ENCODE measurements at places on chromosomes 12 and 14.

DNA sequence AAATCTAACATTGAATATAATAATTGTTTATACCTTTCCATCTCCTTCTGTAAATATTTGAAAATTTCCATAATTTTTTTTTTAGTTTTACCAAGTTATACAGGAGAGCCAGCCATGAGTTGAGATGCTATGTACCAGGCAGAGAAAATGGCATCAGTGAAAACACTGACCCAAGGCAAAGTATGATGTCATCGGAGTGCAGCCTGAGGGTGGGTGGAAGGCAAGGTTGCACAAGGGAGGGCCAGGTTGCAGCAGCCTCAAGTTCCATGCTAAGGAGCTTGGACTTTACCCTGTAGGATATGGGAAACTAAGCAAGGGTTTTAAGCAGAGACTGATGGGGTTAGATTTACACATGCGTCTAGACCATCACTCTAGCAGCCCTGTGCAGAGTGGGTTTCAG lies 441.1 kb downstream of the BCAT1 start:
- DNase-seq: no peak

DNA sequence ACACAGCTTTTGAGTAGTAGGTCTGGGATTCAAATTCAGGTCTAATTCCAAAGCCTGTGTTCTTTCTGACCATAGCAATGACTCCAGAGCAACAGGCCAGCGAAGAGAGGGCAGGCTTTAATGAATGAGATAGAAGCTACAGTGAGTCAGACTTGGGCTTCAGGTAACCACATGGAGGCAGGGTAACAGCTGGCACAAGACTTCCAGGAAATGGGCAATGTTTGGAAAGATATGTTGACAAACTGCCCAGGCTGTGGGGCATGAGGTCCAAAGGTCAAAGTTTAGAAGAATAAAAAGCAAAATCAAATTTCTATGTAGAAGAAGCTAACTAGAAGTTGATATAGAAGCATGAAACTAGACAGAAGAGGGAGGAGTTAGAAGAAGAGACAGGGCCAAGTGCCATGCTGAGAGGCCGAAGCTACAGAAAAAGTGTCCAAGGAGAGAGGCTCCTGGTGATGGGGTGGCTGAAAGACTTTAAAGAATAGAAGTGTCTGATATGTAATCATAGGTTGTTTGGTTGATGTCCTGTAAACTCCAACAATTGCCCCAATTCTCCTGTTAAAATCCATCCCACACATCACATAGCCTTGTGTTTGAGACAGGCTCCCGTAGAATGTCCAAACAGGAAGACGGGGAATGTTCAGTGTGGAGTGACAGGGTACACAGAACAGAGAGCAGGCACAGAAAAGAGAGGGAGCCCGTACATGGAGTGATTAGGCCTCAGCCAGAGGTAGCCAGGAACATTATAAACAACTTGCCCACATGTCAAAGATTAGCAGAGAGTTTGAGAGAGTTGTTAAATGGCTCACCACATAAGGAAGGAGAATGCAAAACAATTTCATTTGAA lies 384.7 kb downstream of the CCDC91 start:
- DNase-seq: no peak

DNA sequence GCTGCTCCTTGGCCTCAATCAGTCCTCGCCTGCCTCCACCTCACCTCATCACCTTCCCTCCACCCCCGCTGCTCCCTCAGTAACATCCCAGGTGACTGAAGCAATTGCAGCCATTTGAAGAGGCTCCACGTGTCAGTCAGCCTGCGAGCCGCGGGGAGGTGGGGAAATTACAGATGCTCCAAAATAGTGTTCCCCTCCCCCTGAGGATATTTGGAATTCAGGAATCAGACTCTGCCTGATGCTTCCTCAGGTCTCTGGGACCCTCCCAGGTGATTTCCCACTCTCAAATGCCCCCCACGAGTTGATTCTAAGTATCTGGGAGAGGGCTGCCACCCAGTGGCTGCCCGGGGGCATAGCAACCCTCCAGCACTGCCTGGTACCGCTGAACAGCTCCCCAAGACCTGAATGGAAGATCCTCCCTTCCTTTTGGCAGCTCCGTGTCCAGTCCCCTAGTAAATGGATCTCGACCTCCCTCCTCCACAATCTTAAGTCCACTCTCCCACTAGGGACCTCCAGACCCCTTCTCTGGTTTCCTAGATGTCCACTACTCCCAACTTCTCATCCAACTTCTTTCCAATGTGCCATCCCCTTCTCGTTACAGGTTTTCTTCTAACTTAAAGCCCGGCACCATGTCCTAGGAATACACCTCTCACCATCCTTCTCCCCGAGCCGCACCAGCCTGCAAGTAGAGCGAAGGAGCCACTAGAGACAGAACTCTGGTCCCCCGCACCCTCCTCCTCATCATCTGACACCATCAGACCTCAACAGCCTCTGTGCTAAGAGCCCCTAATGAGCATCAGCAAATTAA lies 1.4 kb upstream of the ASIC1 start:
- no peak for DNase-seq

- DNase-seq: peak; percentile 81
These were observed 14.2 kb downstream of the TRPV4 start for GRCh38 chr12:109818905-109819500.

DNA sequence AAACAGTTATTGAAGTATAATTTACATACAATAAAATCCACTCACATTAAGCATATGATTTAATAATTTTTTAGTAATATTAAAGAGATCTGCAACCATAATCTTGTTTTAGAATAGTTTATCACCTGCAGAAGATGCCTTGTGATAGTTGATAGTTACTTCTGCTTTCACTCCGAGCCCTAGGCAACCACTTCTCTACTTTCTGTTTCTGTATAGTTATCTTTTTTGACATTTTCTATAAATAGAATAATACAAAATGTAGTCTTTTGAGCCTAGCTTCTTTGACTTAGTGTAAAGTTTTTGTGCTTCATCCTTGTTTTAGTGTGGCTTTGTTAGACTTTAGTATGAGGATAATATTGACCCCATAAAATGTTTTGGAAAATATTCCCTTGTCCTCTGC lies 111.0 kb downstream of the MNAT1 start:
- no peak for DNase-seq

- no peak for DNase-seq
These were observed 258.6 kb downstream of the ZFP36L1 start for GRCh38 chr14:68534276-68534675.

DNA sequence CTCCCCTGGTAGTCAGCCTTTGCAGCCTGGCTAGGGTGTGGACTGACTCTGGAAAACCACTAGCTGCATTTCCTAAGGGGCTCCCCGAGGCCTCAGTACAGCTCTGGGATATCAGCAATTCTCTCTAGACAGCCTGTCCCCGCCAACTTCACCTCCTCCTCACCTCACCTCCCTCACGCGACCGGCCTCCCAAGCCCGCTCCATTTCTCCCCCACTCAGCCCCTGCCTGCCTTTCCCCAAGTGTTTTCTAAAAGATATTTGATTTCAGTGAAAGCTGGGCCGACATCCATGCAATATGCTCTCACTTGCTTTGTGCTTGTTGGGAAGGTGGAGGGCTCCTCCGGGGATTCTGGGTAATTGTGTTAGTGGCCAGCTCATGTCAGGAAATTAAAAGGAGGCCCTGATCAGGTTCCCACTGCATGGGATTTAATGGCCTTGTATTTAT lies 91.8 kb downstream of the ESRRB start:
- DNase-seq: no peak

DNA sequence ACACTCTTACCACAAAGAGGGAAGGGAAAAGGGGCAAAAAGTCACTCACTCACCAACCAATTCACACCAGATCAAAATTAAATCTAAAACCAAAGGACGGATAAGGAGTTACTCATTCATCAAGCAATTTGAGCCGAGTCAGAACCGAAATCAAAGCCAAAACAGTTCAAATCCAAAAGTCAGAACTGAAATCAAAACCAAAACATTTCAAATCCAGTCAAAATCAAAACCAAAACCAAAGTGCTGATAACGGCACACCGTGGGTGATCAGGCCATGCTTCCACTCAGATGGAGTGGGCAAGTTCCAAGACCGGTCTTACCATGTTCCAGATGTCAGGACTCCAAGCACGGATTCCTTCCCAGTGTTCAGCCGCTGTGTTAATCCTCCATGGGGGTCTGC lies 139.5 kb downstream of the SLC38A6 start:
- DNase-seq: no peak

DNA sequence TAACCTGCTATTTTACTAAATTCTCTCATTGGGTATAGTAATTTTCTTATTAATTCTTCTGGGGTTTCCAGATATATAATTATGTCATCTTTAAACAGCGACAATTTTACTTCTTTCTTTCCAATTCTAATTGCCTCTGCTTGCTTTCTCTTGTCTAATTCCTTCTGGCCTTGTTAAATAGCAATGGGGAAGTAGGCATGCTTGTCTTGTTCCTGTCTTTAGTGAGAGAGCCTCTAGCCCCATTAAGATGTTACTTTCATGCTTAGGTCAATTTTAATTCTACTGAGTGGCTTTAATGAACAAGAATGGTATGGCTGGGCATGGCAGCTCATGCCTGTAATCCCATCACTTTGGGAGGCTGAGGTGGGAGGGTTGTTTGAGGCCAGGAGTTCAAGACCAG lies 31.7 kb downstream of the LRTM2 start:
- DNase-seq: no peak

DNA sequence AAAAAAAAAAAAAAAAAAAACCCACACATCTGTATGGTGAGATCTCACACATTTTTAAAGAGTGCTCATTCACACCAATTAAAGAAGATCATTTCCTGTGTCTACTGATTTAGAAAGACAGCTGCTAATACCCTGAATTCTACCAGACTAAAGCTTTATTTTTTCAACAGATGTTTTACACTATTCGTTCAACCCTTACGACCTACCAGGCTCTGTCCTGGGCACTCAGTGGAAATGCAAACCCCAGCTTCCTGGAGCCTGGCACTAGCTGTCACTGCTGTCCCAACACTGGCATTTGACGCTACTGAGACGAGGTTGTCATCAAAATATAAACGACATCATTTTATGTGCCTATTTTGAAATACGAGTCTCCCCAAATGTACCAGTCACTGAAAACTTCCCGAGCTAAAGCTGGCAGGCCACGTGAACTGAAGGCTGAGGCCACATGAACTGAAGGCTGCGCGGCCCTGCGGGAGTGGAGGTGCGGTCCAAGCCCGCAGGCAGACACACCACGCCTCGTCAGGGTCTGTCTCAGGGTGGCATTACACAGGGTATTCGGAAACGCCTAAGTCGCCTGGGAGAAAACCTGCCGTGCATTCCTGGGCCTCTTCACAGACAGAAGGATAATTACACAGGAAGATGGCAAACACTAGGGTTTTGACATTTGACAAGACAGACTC lies 27.2 kb downstream of the SLC15A4 start:
- no peak for DNase-seq

DNA sequence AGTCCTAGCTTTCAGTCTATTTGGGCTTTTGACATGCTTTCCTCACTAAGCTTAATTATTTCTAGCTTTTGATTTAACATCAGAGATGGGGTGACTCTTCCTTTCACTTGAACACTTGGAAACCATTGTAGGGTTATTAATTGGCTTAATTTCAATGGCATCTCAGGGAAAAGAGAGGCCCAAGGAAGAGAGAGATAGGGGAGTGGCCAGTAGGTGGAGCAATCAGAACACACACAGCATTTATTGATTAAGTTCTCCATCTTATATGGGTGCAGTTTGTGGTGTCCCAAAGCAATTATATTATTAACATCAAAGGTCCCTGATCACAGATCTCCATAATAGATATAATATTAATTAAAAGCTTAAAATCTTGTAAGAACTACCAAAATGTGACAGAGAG lies 1466.1 kb upstream of the SEL1L start:
- DNase-seq: no peak

- DNase-seq: no peak
These were observed 8.3 kb downstream of the CDKL1 start for GRCh38 chr14:50388256-50388931.

GRCh38 chr14:93533842-93534241 lies 103.1 kb downstream of the UNC79 start:
- DNase-seq: no peak

DNA sequence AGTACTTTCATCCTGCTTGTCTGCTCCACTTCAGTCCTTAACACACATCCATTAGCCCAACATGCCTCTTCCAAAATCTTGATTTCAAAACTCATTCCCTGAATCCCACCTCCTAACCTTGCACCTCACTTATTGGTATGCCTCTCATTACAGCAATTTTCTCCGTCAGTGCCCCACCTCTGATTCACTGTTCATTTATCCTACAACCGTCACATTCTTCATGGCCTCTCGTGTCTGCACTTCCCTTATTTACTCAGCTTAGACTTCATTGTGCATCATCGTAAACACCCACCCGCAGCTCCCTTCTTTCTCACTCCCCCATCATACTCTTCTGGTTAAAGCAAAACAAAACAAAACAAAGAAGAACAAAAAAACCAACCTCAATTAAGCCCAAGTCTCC lies 160.6 kb upstream of the HMGA2 start:
- DNase-seq: no peak

DNA sequence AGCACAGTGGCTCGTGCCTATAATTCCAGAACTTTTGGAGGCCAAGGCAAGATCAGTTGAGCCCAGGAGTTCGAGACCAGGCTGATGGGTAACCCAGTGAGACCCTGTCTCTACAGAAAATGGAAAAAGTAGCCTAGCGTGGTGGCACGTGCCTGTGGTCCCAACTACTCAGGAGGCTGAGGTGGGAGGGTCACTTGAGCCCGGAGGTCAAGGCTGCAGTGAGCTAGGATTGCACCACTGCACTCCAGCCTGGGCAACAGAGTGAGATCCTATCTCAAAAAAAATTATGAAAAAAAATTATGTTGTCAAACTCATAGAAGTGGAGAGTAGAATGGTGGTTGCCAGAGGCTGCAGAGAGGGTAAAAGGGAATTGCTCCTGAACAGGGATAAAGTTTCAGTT lies 3.6 kb upstream of the LRCOL1 start:
- no peak for DNase-seq

- no peak for DNase-seq
These were observed 39.0 kb downstream of the GPR68 start for GRCh38 chr14:91205459-91205858.

- DNase-seq: no peak
These were observed 46.9 kb upstream of the DYNC1H1 start for GRCh38 chr14:101917413-101918017.

GRCh38 chr12:2338991-2339431 lies 286.2 kb downstream of the CACNA1C start:
- DNase-seq: peak; percentile 52

GRCh38 chr14:100535287-100536120 lies 51.7 kb downstream of the BEGAIN start:
- DNase-seq: no peak

- peak; percentile 69 for DNase-seq
These were observed 166.7 kb upstream of the HIF1A start for GRCh38 chr14:61528591-61529021.

- no peak for DNase-seq
These were observed 180.4 kb upstream of the DIO3 start for GRCh38 chr14:101380940-101381339.

- no peak for DNase-seq
These were observed 8.8 kb upstream of the FOXG1 start for GRCh38 chr14:28757786-28758185.

GRCh38 chr12:93778306-93778705 lies 101.1 kb downstream of the CRADD start:
- peak; percentile 99 for DNase-seq

- no peak for DNase-seq
These were observed 53.6 kb downstream of the SLC25A21 start for GRCh38 chr14:37118673-37119366.

GRCh38 chr12:104215638-104216297 lies at the start of gene TXNRD1:
Gene TXNRD1, plus strand, starts transcription at chr12:104215779. Its CDS starts 24 bp downstream, at chr12:104215803.
- peak; percentile 79 for DNase-seq

Measured in fibroblast of gingiva (primary cell).